K562 (cell line): ENCODE measurements at places on chromosomes 16 and 17.
A peak's percentile ranks its signal among the peaks of the same experiment; 100 is the strongest.

GRCh38 chr17:74282587-74283370 is 8.7 kb downstream of the DNAI2 start:
- DNase-seq = peak; percentile 62

- no peak for DNase-seq
These were observed 3.8 kb upstream of the RNF157 start for GRCh38 chr17:76243826-76244679.

DNA sequence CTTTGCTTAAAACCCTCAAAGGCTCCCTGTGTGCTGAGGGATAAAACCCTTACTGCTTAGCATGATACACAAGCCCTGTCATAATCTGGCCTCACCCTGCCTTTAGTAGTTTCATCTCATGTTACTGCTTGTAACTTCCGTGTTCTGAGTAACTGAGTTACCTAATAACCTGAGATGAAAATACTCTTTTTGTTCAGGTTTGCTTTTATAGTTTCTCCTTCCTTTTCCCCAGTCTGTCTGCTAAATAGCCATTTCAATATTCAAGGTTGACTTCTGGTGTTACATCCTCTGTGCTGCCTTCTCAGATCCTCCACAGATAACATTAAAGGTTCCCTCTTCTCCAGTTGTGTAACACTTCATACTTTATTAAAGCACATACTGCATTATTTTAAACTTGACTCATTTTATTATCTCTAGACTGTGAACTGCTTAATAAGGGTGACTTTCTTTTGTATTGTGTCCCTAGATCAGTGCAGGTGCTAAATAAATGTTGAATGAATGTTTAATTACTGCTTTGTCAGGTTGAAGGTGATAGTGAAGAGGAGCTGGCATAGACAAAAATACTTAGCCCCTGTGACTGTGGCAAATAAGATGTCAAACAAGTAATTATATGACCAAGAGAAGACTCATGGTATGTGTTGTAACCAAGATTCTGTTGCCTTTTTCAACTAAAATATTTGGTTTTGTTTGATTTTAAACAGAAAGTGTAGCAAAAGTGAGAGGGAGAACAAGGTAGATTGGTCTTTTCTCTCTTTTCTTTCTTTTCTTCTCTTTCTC is 47.8 kb downstream of the NFAT5 start:
- no peak for DNase-seq

DNA sequence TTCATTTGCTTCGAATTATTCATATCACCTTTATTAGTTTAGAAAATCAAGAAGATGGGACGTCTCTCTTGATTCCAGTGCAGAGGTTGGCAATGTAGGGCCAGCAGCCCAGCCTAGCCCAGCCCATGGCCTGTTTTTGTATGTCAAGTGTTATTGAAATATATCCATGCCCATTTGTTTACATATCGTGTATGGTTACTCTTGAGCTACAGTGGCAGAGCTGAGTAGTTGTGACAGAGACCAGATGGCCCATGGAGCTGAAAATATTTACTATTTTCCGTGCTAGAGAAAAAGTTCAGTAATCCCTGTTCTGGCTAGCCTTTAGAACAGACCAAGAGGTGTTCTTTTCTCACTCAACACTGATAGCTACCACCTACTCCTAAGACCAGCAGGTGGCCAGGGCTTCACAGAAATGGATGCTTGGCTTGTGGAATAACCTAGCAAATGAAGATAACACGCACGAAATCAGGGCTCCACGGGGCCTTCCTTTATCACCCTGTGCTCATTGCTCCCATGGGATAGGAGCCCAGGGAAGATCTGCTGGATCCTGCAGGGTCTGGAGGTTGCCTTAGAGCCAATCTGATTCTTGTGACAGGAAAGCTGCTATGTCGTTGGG is 123.2 kb upstream of the ANKFN1 start:
- no peak for DNase-seq

- DNase-seq = no peak
These were observed 21.7 kb upstream of the SP6 start for GRCh38 chr17:47872651-47873161.
